ENCODE measurements at places on chromosomes 6 and 20. TPM values are rescaled to one million over a fixed set of nuclear protein-coding genes. Genes with fewer than 3 reads are reported as not detected.
A peak's percentile ranks its signal among the peaks of the same experiment; 100 is the strongest.

- DNase-seq = no peak
These were observed 652.2 kb downstream of the QKI start for GRCh38 chr6:164066766-164067165.

DNA sequence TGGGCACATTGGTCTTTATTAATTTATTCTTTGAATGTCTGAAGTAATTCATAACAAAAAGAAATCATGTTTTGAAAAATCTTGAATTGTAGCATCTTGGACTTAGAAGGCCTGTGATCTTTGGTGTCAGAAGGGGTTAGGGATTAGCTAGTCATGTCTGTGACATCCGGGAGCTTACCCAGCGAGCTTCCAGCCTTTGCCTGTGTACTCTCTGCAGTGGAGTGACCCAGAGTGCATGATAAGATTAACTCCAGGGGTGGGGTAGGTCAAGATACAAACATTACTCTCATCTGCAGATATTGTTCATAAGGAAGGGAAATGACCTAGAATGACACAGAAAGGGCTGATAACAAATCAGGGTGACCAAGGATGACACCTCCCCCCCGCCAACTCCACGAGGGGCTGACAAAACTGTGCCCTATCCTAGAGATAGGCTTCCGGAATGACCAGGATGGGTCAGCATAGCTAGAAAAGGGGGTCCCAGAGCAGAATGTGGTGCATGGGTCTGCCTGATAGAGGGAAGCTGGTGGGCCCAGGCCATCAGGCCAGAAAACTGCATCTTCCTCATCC lies 56.6 kb upstream of the BLCAP start:
- no peak for DNase-seq

- no peak for DNase-seq
These were observed 7.1 kb downstream of the PRIM2 start for GRCh38 chr6:57324538-57324937.

GRCh38 chr6:48186746-48187145 lies 75.7 kb upstream of the PTCHD4 start:
- DNase-seq = no peak

DNA sequence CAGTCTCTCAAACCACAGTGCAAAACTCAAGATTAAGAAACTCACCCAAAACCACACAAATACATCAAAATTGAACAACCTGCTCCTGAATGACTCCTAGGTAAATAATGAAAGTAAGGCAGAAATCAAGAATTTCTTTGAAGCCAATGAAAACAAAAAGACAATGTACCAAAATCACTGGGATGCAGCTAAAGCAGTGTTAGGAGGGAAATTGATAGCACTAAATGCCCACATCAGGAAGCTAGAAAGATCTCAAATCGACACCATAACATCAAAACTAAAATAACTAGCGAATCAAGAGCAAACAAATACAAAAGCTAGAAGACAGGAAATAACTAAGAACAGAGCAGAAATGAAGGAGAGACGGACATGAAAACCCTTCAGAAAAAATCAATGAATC lies 70.5 kb downstream of the TBC1D32 start:
- no peak for DNase-seq

GRCh38 chr20:44656448-44656847 lies 4.9 kb upstream of the ADA start:
- no peak for DNase-seq

GRCh38 chr6:144673807-144674206 lies 388.7 kb downstream of the UTRN start:
- no peak for DNase-seq

- DNase-seq = no peak
These were observed 40.4 kb downstream of the MDGA1 start for GRCh38 chr6:37657112-37657886.

DNA sequence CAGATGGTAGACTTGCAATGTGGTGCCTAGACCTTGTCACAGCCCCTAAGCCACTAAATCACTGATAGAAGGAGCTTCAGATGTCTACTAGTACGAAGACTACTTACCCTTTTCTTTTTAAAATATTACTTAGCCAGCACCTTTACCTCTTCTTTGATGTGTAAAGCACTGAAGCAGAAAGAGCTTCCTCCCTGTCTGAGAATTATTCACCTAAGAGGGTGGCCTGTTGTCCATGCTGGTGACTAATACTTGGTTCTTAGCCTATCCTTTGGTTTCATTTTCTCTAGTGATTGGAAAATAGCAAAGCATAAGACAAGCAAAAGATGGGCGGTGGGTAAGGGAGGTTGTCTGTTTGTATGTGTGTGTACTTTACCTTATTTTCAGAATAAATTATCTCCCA lies 794.6 kb downstream of the TFAP2A start:
- DNase-seq = no peak

DNA sequence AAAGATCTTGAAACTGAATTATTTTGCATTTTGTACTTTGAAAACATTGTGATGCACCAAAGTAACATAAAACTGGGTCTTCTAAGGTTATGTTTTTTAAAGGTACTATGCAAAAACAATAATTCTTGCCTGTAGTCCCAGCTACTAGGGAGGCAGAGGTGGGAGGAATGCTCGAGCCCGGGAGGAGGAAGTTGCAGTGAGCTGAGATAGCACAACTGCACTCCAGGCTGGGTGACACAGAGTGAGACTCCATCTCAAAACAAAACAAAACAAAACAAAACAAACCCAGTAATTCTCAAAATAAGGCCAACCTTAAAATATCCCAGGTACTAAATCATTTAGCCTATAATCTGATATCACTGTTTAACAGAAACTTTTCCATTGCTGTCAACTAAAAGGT lies 269.6 kb downstream of the KHDC1L start:
- no peak for DNase-seq

- peak; percentile 54 for DNase-seq
These were observed 45.7 kb downstream of the RAMACL start for GRCh38 chr6:166540631-166541331.

- DNase-seq = no peak
These were observed 9.2 kb downstream of the PPP1R3G start for GRCh38 chr6:5094327-5094726.

DNA sequence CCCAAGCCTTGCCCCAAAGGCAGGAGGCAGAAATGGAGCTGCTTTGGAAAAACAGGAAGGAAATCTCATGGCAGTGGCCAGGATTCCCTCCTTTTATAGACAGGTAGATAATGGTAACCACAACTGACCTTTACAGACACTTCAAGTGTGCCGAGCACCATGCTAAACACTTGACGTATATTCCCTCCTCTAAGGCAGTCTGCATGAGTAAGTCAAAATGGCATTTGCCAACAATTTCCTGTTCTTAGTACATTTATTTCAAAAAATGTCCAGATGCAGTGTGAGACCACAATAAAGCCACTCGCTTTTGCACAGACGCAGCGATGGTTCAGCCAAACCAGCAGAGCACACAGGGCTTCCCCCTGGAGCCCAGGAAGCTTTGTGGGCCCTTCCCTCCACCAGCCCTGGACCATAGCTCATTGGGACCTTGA lies 16.5 kb upstream of the GPR6 start:
- DNase-seq = no peak

Gene ITPR3
- 57.8 TPM for total RNA-seq

- DNase-seq = no peak
These were observed 17.2 kb upstream of the PREX1 start for GRCh38 chr20:48844996-48845395.

Gene DUSP22
- total RNA-seq = 33.2 TPM

GRCh38 chr6:105592329-105592728 lies 189.4 kb upstream of the PREP start:
- DNase-seq = no peak

Gene C20orf173
- total RNA-seq = not detected

Gene SPINT4
- total RNA-seq = not detected

Gene CD24
- total RNA-seq = not detected

- DNase-seq = no peak
These were observed 368.9 kb downstream of the LMBRD1 start for GRCh38 chr6:69427882-69428281.

Gene EXOC2
- 34.5 TPM for total RNA-seq

- no peak for DNase-seq
These were observed 5.7 kb downstream of the MAFB start for GRCh38 chr20:40683221-40683893.

GRCh38 chr6:75986935-75987334 lies 85.5 kb downstream of the IMPG1 start:
- DNase-seq = no peak

GRCh38 chr6:215335-216034 lies 76.8 kb upstream of the DUSP22 start:
- no peak for DNase-seq

GRCh38 chr20:37566590-37567330 lies 39.1 kb upstream of the BLCAP start:
- no peak for DNase-seq

DNA sequence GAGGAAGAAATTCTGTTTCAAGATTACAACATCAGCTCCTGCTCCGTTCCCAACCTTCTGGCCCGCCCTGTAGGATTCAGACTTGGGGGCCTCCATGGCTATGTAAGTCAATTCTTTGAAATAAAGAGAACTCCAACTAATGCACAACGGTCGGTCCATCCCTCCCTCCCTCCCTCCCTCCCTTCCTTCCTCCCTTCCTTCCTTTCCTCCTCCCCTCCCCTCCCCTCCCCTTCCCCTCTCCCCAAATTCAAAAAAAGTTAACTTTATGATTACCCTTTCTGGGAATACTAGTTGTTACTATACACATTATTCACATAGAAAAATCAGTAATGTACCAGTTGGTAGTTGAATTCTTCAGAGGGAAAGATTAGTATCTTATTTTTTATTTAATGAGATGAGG lies 179.7 kb upstream of the AGPAT4 start:
- no peak for DNase-seq

DNA sequence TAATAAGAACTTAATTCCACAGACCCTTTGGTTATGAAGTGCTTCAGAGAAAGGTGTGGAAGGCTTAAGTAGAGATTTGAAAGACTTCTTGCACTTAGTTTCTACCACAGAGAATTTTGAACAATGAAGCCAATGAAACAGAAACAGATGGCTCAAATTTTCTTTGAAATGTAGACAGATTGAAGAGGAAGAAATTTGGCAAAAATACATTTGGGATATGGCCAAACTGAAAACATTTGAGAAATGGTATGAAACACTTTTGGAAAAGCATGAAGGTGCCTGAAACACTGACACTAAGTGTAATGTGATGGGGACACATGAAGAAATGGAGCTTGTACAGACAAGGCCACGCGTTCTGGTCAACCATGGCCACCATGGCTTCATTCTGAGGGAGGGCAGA lies 272.4 kb upstream of the EXOC2 start:
- DNase-seq = no peak

- DNase-seq = peak; percentile 67
These were observed 115.6 kb downstream of the TMEM170B start for GRCh38 chr6:11653028-11653583.

Gene HRH3
- not detected for total RNA-seq

DNA sequence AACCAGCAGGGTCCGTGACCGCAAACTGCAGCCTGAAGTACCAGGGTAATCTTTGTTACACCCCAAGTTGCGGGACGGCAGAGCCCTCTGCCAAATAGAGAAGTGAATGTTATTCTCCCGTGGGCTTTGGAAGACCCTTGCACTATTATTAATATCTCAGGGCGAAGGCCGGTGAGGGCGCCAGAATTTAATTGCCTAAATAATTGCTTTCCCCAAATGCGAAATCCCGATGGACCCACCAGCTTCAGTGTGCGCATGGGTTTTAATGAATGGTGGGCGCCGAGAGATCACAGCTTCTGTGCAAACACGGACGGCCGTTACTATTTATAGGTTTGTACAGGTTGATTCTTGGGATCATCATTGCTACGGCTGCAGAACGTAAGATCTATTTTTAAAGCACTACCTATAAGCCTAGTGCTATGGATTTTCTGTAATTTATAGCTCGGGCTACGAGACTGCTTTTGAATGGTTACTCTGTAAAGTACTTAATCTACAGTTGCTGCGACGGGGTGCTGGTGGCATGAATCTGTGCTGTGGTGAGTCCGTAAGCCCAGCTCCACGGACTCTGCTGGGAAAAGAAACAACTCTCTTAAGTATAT lies 15.2 kb upstream of the PHACTR3 start:
- no peak for DNase-seq

- DNase-seq = no peak
These were observed 47.1 kb downstream of the ELMO2 start for GRCh38 chr20:46359233-46359751.

DNA sequence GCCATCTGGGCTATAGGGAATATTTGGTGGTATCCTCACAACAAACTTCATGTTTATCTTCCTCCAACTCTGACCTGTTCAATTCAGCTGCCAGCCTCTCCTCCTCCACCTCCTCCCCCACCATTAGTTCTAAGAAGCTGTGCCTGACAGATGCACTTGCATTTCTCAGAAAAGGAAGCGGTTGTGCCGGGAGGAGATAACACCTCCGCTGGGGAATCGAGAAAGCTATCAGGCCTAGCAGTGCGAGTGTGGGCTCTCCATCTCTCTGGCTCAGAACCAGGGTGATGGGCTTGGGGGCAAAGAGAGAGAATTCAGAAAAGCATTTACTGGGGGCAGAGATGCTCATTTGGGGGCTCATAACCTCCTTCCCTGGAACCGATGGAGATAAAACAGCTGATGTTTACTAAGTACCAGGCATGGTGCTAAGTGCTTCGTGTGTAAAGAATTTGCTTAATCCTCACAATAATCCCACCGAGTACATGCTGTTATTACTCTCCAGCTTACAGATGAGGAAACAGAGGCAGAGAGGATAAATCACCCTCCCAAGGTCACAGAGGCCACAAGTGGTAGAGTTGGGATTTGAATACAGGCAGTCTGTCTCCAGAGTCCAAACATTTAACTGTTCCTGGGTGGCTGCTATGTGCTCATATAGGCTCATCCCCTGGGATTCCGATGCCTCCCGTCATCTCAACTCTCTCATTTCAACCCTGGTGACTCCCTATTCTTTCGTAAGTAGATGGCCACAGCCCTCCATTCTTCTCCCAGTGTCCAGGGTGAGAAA lies 38.3 kb downstream of the COX4I2 start:
- peak; percentile 90 for DNase-seq

Gene TNFRSF6B
- not detected for total RNA-seq
